ENCODE measurements at places on chromosomes 3 and 15.
A peak's percentile ranks its signal among the peaks of the same experiment; 100 is the strongest.

- no peak for DNase-seq
These were observed 136.6 kb downstream of the TMCC1 start for GRCh38 chr3:129756871-129757270.

- no peak for DNase-seq
These were observed 7.7 kb upstream of the RFTN1 start for GRCh38 chr3:16520970-16521881.

GRCh38 chr3:172034786-172035685 lies 4.3 kb upstream of the FNDC3B start:
- no peak for DNase-seq

DNA sequence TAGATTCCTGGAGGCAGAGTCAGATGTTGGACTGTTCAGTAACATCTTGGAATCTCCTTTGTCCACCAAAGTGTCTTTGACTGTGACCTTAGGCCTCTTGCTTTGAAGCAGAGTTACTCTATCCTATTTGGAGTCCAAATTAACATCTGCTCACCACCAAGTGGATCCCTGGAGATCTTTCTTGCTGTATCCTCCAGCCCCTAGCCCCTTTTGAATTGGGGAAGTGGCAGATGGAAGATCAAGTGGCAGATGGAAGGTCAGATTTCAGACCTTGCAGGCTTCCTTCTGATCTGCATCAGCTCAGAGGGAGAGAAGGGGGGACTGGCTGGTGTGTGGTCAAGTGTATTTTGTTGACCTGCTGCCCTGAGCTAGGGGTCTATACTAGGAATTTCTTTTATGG lies 125.0 kb upstream of the ROPN1 start:
- DNase-seq, result no peak

- no peak for DNase-seq
These were observed 217.8 kb upstream of the ARHGEF26 start for GRCh38 chr3:153903430-153903829.

- DNase-seq, result no peak
These were observed 14.6 kb upstream of the LMOD3 start for GRCh38 chr3:69137005-69137404.

GRCh38 chr3:4043867-4044575 lies 244.8 kb downstream of the LRRN1 start:
- DNase-seq, result no peak

GRCh38 chr3:139797724-139798343 lies 120.1 kb upstream of the NMNAT3 start:
- DNase-seq, result no peak

GRCh38 chr3:176663387-176663786 lies 533.9 kb downstream of the TBL1XR1 start:
- no peak for DNase-seq

GRCh38 chr3:176948151-176948550 lies 249.1 kb downstream of the TBL1XR1 start:
- DNase-seq, result no peak

GRCh38 chr15:29568840-29569532 lies 253.3 kb downstream of the TJP1 start:
- DNase-seq, result peak; percentile 54

DNA sequence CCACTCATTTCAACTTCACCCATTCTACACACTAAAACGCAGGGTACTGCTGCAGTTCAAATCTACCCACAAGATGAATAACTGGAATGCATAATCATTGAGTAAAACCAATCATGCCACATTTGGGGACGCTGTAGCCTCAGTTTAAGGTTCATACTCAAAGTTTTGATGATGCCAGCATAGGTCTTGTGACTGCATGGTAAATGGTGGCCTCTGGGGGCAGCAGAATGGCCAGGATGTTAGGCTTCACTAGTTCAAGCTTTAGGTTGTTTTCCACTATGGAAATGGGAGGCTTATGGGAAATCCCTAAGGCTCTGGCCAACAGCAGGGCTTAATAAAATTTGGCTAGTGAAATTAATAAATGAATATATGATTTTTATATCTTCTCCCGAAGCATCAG lies 104.3 kb upstream of the TSC22D2 start:
- DNase-seq, result no peak

GRCh38 chr3:13628841-13629551 lies 80.1 kb downstream of the FBLN2 start:
- no peak for DNase-seq

GRCh38 chr3:78116874-78117273 lies 1077.0 kb downstream of the ROBO2 start:
- no peak for DNase-seq

DNA sequence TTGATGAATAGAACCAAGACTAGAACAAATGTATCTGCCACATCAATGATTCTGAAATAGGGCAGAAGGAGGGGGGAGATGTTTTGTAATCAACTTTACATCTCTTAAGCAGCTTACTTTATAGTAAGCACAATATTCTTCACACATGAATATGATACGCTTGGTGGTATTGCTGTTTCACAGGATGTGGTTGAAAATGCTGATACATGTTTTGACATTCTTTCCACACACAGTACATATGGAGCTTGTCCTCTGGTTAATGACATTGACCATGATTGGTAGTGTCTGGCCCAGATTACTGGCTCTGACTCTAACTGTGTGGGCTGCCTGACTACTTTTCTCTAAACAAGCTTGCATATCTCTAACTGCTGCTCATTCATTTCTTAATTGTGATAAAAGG lies 168.9 kb downstream of the KLHL25 start:
- no peak for DNase-seq

DNA sequence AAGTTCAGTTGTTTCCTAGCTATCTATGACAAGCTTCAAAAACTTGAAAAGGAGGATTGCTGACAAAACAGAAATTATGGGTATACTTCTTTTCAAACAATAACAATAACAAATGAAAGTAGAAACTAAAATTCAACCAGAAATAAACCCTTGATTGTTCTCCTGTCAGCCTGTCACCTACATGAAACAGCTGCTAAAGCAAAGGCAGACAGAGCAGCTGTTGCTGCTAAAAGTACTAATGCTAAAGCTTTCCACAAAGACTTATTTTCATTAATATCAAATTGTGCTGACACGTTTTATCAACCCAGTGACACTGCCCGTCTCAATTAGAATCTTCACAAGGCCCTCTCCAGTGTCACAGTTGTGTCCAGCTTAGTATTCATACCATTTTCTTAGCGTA lies 533.2 kb upstream of the GBE1 start:
- no peak for DNase-seq
